Motor neuron (in vitro differentiated cells): ENCODE measurements at places on chromosomes 3 and 15. TPM values are rescaled to one million over a fixed set of nuclear protein-coding genes. Genes with fewer than 3 reads are reported as not detected.

- ATAC-seq = no peak
These were observed 107.0 kb downstream of the SHOX2 start for GRCh38 chr3:157999246-157999645.

GRCh38 chr15:79329171-79329611, 18.3 kb downstream of the TMED3 start:
- ATAC-seq = peak; percentile 82

The MEGF11 gene
- total RNA-seq = 1.3 and 2.8 TPM in 2 replicates

DNA sequence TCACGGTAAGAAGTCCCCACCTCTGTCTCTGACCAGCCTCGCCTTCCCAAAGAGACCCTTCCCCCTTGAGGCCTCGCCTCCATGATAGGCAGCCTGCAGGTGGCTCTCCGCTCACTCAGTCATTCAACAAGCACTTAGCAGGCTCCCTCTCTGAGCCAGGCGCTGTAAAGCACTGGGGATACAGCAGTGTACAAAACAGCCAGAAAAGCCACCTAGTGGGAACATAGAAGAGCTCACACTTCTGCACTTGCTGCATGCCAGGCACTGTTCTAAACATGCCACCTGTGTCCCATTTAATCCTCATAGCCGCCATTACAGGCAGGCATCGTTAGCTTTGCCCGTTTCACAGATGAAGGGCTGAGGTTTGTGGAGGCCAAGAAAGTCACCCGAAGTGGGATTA, 56.0 kb downstream of the SEMA3G start:
- no peak for ATAC-seq

The CCDC191 gene
- 8.4 and 10.3 TPM in 2 replicates for total RNA-seq

DNA sequence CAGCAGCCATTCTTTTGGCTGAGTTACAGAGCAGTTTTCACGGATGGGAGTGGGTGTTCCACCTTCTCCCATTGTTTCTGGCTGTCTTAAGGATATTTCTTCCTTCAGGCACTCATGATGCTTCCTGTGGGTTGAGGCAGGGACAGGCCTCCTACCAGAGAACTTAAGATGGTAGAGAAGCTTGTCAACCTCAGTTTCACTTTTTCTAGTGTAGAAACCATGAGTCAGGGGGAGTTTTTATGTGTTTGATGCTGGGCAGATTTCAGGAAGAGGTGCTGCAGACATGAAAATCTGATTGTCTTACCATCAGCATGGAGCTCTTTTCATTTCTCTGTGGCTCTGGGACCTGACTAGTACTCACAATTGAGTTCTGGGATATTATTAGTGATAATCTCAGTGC, 48.7 kb upstream of the VEPH1 start:
- no peak for ATAC-seq

DNA sequence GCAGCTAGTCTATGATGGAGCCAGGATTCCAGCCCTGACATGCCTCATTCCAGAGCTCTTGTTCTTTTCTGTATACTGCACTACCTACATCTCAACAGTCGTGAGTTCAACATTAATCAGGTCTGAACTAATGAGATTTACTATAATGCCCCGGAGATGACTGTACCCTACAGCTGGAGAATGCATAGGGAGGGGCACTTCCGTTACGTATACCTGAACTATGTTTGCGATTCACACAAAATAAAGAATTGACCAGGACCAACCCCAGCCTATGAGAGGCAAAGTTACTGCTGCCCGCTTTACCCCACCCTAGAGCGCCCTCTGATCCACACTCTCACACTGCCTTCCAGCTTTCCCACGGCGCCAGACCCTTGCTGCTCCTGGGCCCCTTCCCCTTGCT, 97.0 kb downstream of the IGF2BP2 start:
- ATAC-seq = no peak

The TPRA1 gene
- total RNA-seq = 25.3 and 25.6 TPM in 2 replicates

DNA sequence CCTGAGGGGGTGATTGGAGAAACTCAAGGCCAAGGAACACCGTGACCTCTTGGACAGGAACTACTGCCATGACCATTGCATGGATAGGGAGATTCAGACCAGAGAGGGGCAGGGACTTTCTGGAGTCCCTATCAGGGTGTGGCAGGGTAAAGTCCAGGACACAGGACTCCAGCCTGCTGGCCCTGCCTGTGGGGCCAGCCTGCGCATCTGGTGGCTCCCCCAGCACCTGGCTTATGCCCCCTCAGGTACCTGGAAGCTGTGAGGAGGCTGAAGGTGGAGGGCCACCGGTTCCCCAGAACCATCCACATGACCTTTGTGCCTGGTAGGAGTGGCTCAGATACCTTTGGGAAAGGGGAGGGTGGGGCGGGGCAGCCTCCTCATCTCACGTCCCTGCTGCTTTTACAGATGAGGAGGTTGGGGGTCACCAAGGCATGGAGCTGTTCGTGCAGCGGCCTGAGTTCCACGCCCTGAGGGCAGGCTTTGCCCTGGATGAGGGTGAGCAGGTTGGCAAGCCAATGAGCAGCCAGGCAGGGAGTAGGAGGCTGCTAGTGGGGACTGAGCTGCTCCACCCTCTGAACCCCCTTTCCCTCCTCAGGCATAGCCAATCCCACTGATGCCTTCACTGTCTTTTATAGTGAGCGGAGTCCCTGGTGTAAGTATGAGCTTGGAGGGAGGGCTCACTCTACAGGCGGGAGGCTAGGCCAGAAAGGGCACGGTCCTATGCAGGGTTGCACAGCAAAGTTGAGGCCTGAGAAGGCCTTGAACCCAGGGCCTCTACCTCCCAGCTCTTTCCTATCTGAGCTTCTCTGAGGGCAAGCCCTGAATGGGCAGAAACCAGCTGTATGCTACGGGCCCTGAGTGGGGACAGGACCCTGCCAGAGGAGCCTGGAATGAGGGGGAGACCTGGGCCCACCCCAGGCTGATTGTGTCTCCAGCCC, 2.9 kb downstream of the ACY1 start:
- ATAC-seq = no peak

DNA sequence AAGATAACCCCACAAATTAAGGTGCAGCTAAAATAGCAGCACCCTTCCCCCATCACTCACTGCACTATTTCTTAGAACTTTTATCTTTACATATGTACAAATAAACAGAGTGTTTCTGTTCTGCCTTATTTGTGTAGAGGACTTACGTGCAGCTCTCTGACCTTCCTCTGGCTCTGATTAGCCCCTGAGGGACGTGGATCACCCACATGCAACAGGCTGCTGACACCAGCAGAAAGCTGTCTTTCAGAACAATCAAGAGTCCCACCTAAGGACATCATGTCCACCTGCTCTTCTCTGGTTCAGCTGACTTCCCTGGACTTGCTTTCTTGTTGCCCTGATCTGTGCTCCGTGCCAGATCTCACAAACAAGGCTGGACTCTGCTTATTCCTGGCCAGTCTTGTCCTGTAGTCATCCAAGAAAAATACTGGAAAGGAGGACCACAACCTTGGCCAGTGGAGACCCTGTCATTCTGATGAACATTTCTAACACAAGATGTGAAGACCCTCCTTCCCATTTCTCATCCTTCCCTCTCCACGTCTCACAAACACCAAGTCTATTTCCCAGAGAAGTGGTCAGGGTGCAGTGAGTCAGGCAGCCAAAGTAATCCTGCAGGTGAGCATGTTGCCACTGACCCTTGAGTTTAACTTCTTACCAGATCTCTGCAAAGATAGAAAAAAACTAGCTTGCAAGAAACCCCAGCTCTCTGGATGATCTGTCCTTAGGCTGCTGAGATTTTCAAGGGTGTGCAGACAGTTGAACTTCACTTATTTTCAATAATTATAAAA, 243.6 kb upstream of the ICE2 start:
- ATAC-seq = no peak

DNA sequence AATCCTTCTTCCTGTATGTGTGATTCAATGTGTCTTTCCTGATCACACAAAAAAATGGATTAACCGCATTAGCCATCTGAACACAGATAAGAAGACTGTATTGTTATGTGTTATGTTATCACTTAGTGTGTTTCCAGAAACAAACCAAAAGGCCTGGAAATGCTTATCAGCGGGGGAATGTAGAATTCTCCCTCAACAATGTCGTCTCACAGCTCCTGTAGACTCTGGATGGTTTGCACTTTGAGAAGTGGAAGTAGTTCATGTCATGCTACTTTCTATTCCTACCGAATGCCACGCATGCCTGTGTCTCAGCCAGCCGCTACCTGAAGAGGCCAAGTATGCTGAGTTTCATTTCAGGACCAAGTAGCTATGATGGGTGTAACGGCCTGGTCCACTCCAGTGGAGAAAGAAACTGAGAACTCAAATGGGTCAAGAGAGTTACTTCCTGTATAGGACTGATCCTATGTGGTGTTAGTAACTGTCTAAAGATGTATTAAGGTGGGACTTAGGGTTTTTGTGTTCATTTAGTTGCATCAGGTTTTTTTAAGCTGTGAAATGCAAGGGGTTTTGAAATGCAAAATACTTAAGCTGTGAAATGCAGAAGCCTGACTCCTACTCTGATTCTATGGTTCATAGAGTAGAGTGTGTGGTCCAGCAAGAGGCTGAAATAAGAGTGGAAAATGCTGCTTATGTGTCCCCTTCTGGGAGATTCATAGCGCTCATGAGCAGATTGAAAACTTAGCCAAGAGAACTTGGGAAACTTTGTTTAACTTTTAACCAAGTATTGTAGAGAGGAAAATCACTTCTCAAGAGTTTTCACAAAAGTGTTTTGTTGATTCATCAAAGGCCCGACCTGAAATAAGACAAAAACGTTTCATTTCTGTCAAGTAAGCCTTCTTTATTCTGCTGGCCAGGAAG, 118.5 kb upstream of the LMOD3 start:
- no peak for ATAC-seq

GRCh38 chr3:49813497-49814174, at the start of gene UBA7:
TSS of gene UBA7 (minus strand) at chr3:49813953. CDS start at chr3:49813787, 166 bp downstream.
- ATAC-seq = peak; percentile 89

GRCh38 chr3:106392915-106393314, 524.1 kb upstream of the CBLB start:
- ATAC-seq = no peak

The PIERCE2 gene
- 10.9 and 12.8 TPM in 2 replicates for total RNA-seq

The TIGIT gene
- total RNA-seq = 0.50 and 0.89 TPM in 2 replicates

GRCh38 chr3:64028754-64029153, 5.5 kb upstream of the PSMD6 start:
- ATAC-seq = no peak

The KCNH8 gene
- 15.7 and 16.1 TPM in 2 replicates for total RNA-seq

GRCh38 chr3:30749230-30749629, 142.8 kb downstream of the TGFBR2 start:
- no peak for ATAC-seq

DNA sequence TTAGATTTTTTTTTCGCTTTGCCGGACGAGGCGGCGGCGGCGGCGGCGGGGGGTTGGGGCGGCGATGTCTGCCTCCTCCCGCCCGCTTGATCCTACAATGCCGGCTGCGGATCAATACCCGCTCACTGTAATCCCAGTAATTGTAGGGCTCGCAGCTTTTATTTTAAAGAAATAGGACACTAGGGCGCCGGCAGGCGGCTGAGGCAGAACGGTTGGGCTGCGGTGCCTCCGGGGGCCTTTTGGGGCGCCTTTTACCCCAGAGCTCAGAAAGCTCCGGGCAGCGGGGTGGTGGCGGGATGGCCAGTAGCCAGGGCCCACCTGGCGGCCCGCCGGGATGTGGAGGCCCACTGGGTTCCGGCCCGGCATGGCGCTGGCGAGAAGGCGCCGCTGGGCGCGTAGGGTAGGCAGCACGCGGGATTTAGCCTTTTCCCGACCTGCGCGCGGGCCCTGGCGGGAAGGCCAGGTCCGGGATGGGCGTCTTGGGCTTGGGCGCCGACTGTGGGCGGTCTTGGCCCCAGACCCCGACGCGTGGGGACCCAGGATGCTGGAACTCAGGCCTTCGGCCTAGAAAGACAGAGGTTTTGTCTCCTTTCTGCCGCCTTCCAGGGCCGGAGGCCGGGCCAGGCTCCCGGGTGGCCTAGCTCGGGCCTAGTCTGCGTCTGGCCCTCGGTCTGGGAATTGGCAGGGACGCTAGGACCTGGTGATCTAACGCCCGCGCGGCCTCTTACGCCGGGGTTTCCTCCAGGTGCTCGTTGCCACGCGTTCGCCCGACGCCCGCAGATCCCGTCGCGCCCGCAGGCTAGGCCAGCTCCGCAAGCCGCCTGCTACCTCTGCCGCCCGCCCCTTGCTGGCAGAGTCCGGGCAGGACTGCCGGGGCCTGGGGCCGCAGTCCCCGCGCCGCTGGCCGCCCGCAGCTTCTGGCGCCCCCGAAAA, 15.5 kb upstream of the ONECUT1 start:
- peak; percentile 53 for ATAC-seq

- no peak for ATAC-seq
These were observed 87.4 kb upstream of the ADAMTS17 start for GRCh38 chr15:100429116-100429728.

The GUCA1C gene
- total RNA-seq = not detected in 2 replicates

DNA sequence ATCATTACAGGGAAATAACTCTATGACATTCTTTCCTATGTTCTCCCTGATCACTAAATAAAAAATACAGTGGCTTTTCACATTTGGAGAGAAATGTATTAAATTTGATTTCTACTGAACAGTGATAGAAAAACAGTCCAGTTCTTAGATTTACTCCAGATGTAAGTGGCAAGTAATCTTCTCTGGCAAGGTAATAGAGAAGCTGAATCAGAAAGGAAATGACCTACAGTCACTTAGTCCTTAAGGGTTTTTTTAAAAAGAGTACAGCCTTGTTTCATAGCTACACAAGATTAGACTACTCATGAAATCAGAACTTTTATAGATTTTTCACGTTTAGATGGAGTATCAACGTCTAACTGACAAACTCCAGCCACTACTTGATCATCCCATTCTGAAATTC, 236.9 kb downstream of the CADPS start:
- no peak for ATAC-seq

DNA sequence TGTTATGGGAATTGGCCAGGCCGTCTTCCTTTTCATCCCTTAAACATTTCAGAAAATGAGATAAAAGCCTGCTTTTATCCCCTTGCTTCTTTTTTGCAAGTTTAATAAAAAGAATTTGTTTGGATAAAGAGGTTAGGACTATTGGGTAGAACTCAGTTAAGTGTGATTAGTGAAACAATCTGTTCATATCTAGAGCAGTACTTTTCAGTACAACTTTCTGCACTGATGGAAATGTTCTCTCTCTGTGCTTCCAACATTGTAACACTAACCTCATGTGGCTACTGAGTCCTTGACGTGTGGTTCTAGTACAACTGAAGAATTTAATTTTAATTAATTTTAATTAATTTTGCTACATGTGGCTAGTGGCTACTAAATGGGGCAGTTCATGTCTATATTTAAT, 246.9 kb downstream of the UBE2E2 start:
- ATAC-seq = no peak

GRCh38 chr3:188468196-188468595, 314.2 kb downstream of the LPP start:
- ATAC-seq = no peak

DNA sequence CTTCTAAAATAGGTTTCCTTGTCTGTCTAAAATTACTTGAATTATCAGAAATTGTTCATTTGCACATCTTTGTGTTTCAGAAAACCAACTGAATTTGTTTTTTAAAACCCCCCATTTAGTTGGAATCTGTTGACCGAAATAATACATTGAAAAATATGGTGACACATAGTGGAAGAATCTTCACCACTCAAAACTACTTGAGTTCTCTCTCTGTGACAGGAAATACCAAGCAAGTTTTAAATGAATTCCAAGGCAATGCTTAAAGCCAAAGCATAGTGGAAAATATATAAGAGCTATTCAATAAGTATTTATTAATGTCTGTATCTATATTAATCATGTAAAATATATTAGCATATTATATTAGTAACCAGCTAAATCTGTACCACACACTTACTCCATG, 224.9 kb upstream of the COL8A1 start:
- ATAC-seq = no peak
